Peyer's patch (tissue), 4 donors: ENCODE measurements at places on chromosomes 16 and 17.

- H3K27ac ChIP-seq = no peak overlapping the region
- H3K4me3 ChIP-seq = no peak overlapping the region
- H3K27me3 ChIP-seq = no peaks in the 10 kb centered on the region
- DNase-seq = no peak
These were observed 19.0 kb downstream of the MAP2K3 start for GRCh38 chr17:21303441-21304065.

GRCh38 chr16:55746081-55746480 is 86.8 kb downstream of the CES1 start:
- no peaks in the 10 kb centered on the region for H3K27me3 ChIP-seq
- H3K36me3 ChIP-seq = no peaks in the 10 kb centered on the region
- no peak overlapping the region for H3K27ac ChIP-seq
- no peak overlapping the region for H3K4me3 ChIP-seq
- H3K4me1 ChIP-seq = no peaks in the 10 kb centered on the region

DNA sequence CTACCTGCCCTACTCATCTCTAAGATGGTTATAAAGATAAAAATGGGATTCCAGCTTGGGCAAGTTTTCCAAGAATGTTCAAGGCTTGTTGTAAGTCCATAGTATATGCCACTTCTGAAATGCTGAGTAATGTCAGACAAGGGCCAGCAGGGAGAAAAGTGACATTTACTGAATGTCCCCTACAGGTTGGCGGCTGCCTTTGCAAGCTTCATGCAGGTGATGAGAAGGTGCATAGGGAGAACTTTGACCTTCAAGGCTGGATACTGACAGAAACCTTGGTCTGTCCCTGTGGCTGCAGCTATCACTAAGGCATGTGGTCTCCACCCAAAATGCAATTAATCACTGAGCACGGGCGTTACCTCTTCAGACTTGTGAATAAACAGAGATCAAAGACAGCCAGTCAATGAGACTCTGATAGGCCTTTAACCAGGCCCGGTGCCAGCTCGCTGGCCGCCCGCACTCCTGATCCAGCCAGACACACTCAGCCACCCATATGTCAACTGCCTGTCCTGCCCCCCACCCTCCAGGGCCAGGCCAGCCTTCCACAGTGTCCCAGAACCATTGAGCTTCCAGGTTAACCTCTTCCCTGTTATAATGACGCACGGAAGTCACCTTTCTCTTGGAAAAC is 26.8 kb upstream of the AXIN2 start:
- H3K4me3 ChIP-seq = no peak overlapping the region
- H3K4me1 ChIP-seq = peaks cover 3% of the 10 kb centered on the region
- DNase-seq = no peak
- H3K27me3 ChIP-seq = no peaks in the 10 kb centered on the region

DNA sequence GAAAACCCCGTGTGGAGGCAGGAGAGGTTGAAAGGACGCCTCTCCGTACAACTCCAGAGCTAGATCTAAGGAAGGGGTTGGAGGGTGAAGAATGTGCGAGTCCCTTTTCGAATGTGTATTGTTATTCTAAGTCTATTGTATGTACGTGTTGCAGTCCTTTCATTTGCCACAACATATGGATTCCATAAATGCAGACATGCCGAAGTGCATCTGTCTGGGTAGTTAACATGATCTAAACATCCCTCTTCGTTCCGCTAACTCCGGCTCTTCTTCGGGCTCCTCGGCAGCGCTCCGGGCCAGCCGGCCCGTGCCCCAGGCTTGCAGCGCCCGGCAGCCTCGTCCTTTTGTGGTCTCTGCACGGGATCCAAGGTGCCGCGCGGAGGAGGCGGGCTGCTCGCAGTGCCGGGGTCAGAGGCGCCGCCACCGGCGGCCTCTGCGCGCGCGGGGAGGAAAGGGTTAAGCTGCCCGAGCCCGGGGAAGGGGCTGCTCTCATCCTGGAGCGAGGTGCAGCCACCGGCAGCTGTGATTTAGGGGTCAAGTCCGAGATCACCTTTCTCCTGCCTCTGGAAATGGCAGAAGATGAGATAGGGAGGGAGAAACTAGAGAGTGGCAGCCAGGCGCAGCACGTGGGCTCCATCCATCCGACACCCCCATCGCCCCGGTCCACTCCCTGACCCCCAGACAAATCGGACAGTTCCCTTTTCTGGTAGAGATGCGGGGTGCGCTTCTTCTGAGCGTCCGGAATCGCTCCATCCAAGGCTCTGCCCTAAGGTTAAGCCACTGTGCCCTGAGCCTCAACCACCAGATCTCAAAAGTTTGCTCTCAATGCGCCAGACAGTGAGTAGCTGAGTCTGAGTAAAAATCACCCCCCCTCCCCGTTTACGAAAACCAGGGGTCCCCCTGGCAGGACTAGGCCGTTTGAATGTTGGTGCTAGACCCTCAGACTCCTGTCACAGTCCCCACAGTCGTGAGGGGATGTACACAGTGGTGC is 15.1 kb upstream of the ZFHX3 start:
- no peak for DNase-seq
- H3K4me1 ChIP-seq = peaks cover 56% of the 10 kb centered on the region
- H3K27me3 ChIP-seq = peaks cover 35% of the 10 kb centered on the region
- no peak overlapping the region for H3K4me3 ChIP-seq
- no peak overlapping the region for H3K27ac ChIP-seq

DNA sequence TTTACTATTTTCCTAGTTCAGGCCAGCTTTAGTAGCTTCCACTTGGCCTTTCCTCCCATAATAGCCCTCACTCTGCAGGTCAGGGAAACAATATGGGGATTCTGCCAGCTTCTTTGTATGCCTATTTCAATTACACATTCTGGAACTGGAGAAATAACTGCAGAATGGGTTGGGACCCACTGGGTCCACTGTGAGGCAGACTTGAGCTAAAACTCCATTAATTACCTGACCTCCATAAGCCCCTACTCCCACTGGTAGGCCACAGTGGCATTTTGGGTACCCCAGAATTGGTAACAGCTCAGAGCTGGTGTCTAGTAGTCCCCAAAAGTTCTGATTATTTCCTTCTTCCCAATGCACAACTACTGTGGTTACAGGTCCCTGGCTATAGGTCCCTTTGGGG is 16.7 kb upstream of the TENT4B start:
- DNase-seq = no peak
- H3K36me3 ChIP-seq = no peaks in the 10 kb centered on the region
- H3K27ac ChIP-seq = no peak overlapping the region
- no peak overlapping the region for H3K4me3 ChIP-seq
- no peaks in the 10 kb centered on the region for H3K4me1 ChIP-seq

GRCh38 chr17:76335716-76336381 is 17.9 kb downstream of the PRPSAP1 start:
- no peaks in the 10 kb centered on the region for H3K36me3 ChIP-seq
- H3K4me1 ChIP-seq = no peaks in the 10 kb centered on the region
- no peak overlapping the region for H3K4me3 ChIP-seq
- H3K27ac ChIP-seq = no peak overlapping the region
- no peak for DNase-seq

DNA sequence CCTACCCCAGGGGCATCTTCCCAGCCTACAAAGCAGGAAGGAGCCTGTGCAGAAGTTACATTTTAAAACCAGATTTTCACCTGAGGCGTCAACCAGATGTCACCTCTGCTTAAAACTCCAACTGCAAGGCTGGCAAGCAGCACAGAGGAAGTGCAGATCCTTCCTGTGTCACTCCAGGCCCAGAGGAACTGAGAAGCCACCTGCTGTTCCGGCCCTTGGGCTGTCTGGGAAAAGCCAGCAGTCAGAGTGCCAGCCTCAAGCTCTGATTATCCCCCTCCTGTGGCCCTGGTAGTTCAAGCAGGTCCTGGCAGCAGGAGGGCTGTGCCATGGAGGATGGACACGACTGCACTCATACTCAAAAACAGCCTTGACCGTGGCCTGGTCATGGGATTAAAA is 10.2 kb downstream of the POLR2C start:
- H3K27ac ChIP-seq = peak overlapping the region; percentile 81
- H3K36me3 ChIP-seq = no peaks in the 10 kb centered on the region
- H3K27me3 ChIP-seq = no peaks in the 10 kb centered on the region
- peaks cover 6% of the 10 kb centered on the region for H3K4me1 ChIP-seq
- DNase-seq = no peak

DNA sequence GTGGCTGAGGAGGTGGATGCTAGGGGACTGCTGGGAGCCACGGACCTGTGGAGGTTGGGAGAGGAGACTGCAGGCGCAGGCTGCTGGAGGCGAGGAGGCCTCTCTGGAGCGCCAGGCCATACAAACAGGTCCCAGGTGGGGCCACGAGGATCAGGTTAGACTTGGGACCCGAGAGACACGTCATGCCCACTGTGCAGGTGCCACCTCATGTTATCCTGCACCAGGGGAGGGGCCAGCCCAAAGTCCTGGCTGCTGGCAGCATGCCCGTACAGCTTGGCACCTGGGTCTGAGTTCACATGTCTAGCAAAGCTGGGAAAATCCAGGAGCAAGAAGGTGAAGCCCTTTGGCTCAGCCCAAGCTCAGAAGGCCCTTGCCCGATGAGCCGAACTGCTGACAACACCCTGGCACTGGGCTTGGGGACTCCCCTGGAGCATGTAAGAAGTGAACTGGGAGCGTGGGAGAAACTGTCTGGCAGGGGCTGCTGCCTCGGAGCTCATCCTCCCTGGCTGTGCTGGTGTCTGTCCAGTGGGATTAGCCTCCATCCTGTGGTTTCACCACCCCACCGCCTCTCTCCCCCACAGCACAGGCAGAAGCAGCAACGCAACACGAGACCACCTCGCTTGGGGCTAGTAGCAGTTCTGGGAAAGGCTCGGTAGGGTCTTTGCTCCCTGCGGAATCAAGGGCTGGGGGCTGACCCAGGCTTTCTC is 5.3 kb downstream of the ARHGDIA start:
- peak; percentile 98 for DNase-seq
- H3K27ac ChIP-seq = peak overlapping the region; percentile 99
- H3K4me1 ChIP-seq = peaks cover 86% of the 10 kb centered on the region
- H3K27me3 ChIP-seq = no peaks in the 10 kb centered on the region
- no peak overlapping the region for H3K4me3 ChIP-seq
- H3K36me3 ChIP-seq = peaks cover 20% of the 10 kb centered on the region

GRCh38 chr17:50062293-50063243 is 6.7 kb downstream of the ITGA3 start:
- H3K4me3 ChIP-seq = no peak overlapping the region
- H3K36me3 ChIP-seq = no peaks in the 10 kb centered on the region
- DNase-seq = no peak
- H3K4me1 ChIP-seq = no peaks in the 10 kb centered on the region
